GM03348 (cell line): ENCODE measurements at places on chromosomes 5 and 9.
A peak's percentile ranks its signal among the peaks of the same experiment; 100 is the strongest.

DNA sequence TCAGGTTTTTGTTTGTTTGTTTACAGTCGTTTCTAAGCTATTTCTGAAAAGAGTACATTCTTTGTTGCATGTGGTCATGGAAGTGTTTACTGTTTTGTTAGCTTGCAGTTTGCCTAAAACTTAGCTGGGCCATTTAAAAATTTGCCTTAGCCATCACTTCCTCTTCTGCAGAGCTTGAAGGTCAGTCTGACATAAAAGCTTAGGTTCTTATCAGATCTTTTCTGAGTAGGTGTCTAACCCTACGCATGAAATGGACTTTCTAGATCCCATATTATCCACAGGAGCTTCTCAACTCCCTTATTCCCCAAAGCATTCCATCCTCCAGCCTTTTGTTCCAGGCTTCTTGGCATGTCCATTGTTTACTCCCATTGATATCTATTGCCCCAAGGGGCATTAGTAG lies 90.3 kb downstream of the AP3B1 start:
- no peak for DNase-seq

- DNase-seq, result peak; percentile 29
These were observed 41.3 kb downstream of the EFCAB9 start for GRCh38 chr5:172235132-172235780.

DNA sequence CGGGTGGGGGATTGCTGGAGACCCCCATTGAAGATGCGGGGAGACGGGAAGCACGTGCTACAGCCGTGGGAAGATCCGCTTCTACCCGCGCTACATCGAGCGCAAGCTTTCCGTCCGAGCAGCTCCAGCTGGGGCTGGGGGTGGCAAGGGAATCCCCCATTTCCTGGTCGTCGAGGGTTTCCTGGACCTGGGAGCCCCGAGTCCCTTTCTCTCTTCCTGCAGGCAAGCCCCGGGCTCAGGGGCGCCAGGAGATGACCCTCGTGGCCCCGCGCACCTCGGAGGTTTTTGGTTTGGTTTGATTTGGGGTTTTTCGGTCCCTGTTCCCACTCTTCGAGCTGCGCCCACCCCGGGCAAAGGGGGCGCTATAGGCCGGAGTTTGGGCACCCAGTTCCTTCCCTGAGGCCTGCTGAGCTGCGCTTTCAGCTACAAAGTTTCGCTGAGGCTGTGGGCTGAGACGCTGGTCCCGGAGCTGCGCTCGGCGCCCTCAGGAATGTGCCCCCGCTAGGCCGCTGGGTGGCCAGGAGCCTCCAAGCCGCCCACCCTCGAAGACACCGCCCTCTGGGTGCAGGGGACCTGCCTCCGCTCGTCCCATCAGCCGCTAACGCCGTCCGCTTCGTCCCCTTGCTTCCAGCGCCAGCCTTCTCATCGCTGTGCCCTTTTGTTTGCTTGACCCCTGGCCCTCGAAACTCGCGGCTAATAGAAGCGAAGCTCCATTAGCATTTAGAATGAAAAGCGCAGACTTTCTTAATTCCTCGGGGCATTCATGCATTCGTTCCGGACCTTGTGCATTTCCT lies 2.9 kb downstream of the NR4A3 start:
- DNase-seq, result peak; percentile 46

DNA sequence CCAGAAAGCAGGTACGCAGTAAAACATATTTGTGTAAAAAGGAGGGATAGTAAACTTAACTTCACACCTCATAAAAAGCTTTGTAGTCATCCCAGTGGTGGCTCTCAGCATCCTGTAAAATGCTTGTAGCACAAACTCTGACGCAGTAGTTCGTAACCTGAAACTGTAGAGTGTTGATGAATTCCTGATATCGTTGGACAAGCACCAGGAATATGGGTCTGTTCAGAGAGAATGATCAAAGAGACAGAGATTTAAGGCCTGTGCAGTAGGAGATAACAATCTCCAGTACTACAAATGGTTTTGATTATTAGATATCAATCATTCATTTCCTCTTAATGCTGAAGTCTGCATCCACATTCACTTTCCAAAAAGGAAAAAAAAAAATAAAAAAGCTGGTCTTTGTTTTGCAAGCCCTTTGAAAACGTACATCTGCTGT lies 148.5 kb downstream of the KIAA0825 start:
- DNase-seq, result peak; percentile 28

DNA sequence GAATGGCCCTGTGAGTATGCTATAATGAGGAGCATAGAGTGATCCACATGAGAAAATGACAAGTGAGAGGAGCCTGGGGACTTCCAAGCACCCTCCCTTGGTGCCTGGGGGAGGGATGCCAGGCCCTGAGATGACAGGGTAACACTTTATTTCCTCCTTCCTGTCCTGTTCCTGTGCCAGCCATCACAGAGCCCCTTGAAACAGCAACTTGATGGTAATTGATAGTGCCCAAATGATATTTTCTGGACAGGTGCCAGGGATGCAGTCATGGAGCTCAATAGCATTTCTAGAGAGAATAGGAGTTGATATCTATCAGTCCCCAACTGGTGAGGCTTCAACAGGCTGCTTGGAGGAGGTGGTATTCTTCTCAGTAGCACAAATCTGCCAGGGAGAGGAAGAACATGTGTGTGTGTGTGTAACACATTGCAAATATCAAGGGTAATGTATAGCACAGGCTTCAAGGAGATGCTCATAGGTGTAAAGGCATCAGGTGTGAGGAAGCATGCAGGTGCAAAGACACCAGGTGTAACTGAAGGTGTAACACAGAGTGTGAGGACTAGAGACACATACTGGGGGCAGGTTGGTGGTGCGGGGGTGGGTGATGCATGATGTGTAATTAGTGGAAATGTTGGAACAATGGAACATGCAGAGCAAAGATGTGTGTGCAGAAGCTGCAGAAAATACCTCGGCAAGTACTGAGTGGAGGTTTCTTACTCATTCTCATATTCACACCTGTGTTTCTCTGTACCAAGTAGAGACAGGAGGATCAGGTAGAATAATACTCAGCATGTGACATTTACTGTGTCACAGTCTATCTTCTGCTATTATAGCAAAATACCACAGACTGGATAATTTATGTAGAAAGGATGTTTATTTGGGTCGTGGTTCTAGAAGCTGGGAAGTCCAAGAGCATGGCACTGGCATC lies 18.1 kb upstream of the WWC1 start:
- no peak for DNase-seq

DNA sequence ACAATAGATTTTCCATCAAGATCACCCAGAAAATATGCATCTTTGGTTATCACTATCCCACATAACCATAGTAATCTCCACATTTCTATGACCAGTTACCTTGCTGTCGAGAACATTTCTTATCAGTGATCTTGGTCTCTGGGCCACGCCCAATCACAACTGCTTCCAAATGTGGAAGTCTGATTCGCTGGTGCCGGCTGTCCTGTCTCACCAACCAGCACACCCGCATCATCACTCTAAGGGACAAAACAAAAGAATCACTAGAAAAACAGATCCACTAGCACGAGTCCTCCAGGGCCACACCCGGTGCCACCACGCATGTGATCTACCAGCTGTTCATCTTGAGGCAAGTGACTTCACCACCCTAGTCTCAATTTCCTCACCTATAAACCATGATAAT lies 11.8 kb downstream of the APTX start:
- DNase-seq, result no peak

DNA sequence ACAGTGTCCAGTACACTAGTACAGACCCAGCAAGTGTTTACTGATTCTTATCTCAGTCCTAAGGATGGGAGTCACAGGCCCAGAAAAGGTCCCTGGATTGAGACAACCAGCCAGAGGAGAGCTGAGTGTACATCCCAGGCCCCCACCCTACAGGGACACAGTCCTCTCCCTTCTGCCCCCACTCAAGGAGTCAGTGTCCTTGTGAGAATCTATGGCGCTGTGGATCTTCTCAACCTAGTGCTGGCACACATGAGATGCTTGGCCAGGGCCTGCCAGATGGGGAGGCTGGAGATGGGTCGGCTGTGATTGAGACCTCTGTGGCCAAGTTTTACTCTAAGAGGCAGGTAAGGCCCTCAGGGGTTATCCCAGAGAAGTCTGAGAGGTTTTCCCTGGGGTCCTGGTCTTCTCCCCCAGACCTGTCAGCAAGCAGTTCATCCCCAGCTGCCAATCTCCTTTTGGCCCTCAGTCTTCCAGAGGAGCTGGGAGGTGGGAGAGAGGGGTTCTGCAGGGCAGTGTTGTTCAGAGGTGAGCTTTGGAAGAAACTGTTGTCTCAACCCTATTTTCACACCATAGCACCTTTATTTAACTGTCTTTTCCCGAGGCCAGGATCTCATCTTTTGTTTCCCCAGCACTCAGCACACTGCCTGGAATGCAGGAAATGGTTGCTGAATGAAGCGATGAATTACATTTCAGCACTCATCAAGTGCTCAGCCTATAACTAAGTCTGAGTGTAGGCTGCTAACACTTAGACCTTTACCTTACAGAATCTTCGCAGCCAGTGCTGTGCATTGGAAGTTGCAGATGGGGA lies 3.2 kb upstream of the NSD1 start:
- DNase-seq, result peak; percentile 41

DNA sequence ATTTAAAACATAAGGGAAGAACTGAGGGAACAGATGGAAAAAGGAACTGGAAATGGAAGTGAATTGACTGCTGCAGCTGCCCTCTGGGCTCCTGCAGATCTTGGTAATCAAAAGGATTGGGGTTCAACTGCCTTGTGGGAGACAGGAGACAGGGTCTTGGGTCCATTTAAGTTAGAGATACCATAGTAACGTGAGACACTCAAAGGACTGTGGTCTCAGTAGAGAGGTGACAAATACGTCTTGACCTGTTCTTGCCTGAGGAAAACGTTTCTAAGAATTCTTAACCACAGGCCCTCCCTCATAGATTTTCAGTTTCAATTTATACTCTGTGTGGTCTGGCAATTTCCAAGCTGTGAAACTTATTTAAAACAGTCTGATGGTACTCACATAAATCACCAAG lies 100.8 kb upstream of the DHFR start:
- DNase-seq, result no peak

- DNase-seq, result peak; percentile 79
These were observed 10.7 kb upstream of the STK32A start for GRCh38 chr5:147223948-147224791.

DNA sequence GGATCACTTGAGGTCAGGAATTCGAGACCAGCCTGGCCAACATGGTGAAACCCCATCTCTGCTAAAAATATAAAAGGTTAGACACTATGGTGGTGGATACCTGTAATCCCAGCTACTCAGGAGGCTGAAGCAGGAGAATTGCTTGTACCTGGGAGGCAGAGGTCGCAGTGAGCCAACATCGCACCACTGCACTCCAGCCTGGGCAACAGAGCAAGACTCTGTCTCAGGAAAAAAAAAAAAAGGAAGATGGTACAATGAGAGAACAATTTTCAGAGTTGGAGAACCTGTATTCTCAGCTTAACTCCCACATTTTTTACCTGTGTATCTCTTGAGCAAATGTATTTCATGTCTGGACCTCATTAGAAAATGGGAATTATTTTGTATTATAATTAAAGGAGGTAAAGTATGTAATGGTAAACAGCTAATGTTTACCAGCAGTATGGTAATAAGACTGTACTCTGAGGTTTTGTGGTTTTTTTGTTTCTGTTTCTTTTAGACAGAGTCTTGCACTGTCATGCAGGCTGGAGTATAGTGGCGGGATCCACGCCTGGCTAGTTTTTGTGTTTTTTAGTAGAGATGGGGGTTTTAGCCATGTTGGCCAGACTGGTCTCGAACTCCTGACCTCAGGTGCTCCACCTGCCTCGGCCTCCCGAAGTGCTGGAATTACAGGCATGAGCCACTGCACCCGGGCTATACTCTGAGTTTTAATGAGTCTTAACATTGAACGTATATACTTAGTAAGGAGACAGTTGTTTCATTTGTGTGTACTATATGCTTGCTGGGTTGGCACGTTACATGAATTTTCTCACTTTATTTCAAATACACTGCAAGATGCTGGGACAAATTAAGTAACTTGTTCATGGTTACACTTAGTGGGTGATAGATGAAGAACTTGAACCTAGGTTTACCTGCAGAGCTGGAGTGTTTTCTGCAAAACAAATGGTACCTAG lies 16.2 kb downstream of the UHRF2 start:
- no peak for DNase-seq

- no peak for DNase-seq
These were observed 351.2 kb downstream of the ZNF608 start for GRCh38 chr5:124395287-124395686.

- DNase-seq, result no peak
These were observed 59.1 kb downstream of the PDE6A start for GRCh38 chr5:149885513-149885912.

- DNase-seq, result no peak
These were observed 20.2 kb downstream of the NNT start for GRCh38 chr5:43623048-43623680.

DNA sequence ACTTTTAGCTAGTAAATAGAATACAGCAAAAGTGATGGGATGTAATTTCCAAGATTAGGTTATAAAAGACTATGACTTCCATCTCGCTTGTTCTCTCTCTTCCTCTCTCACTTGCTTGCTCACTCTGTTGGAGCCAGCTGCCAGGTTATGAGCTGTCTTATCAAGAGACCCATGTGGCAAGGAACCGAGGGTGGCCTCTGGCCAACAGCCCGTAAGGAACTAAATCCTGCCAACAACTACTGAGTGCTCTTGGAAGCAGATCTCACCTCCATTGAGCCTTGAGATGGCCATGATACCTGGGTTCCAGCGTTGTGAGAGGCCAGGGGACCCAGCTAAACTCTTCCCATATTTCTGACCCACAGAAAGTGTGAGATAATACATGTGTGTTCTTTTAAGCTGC lies 636.1 kb downstream of the ACTL7B start:
- no peak for DNase-seq

DNA sequence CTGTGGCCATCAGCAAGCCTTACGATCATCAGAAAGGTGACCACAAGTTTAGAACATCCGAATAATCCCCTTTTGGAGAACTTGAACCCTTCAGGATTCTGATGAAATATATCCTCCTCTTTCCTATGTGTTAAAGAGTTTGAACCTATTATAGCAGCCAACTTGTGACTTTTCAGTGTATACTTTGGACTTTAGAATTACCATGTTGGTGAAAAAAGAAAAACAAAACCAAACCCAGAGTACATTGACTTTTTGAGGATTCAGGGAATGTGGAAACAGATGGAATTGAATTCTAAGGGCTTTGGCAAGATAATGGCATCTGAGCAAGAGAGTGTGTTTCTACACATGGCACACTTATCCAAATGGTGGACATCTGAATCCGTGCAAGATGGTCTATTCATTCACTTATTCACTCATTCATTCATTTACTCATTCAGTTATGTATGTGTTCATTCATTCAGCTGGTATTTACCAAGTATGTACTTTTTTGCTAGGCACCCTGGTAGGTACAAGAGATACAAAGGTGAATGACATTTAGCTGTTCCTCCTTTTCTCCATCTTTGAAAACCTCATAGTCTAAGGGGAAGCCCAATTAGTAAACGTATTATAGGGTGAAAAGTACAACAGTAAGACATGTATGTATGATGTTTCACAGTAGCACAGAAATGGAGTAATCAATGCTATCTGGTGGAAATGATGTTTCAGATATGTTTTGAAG lies 91.8 kb downstream of the PRDM6 start:
- no peak for DNase-seq

GRCh38 chr9:24451346-24451745 lies 94.4 kb downstream of the IZUMO3 start:
- DNase-seq, result no peak

GRCh38 chr5:110105692-110106091 lies 416.0 kb downstream of the MAN2A1 start:
- DNase-seq, result peak; percentile 35

GRCh38 chr5:1549475-1550030 lies 25.8 kb upstream of the LPCAT1 start:
- DNase-seq, result no peak

- no peak for DNase-seq
These were observed 51.9 kb upstream of the TBC1D9B start for GRCh38 chr5:179959641-179960040.
